Chondrocyte (in vitro differentiated cells): ENCODE measurements at places on chromosomes 2 and 18. TPM values are rescaled to one million over a fixed set of nuclear protein-coding genes. Genes with fewer than 3 reads are reported as not detected.

DNA sequence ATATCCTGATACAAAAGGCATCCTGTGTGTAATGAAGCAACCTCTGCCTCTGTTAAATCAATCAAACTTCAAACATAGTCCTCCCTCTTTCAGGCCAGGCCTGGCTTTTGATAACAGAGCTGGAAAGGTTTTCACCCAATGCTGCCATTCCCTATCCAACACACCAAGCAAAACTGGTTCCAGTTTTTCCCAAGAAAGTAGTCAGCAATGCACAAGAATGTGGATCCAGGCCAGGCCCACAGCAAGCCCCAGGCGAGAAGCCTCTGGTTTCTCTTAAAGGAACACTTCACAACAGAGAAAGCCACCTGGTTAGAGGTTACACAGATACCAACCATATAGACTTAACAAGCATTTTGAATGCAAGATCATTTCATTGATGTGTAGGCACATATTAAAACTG is 49.2 kb upstream of the CCDC150 start:
- H3K4me1 ChIP-seq: peaks cover 59% of the 10 kb centered on the region
- peak overlapping the region; percentile 85 for H3K27ac ChIP-seq
- no peaks in the 10 kb centered on the region for H3K36me3 ChIP-seq
- no peak overlapping the region for H3K4me3 ChIP-seq
- no peaks in the 10 kb centered on the region for H3K27me3 ChIP-seq

GRCh38 chr2:126798276-126799140 is 100.2 kb upstream of the TEX51 start:
- H3K27me3 ChIP-seq: peaks cover 32% of the 10 kb centered on the region
- no peaks in the 10 kb centered on the region for H3K4me1 ChIP-seq
- H3K27ac ChIP-seq: no peak overlapping the region
- no peak for DNase-seq

- peaks cover 27% of the 10 kb centered on the region for H3K4me1 ChIP-seq
- DNase-seq: peak; percentile 92
- H3K36me3 ChIP-seq: no peaks in the 10 kb centered on the region
- H3K27me3 ChIP-seq: no peaks in the 10 kb centered on the region
These were observed at the start of gene YES1 for GRCh38 chr18:811892-812375. YES1 (minus strand) TSS chr18:812242; CDS start chr18:756827, 55,415 bp downstream.

DNA sequence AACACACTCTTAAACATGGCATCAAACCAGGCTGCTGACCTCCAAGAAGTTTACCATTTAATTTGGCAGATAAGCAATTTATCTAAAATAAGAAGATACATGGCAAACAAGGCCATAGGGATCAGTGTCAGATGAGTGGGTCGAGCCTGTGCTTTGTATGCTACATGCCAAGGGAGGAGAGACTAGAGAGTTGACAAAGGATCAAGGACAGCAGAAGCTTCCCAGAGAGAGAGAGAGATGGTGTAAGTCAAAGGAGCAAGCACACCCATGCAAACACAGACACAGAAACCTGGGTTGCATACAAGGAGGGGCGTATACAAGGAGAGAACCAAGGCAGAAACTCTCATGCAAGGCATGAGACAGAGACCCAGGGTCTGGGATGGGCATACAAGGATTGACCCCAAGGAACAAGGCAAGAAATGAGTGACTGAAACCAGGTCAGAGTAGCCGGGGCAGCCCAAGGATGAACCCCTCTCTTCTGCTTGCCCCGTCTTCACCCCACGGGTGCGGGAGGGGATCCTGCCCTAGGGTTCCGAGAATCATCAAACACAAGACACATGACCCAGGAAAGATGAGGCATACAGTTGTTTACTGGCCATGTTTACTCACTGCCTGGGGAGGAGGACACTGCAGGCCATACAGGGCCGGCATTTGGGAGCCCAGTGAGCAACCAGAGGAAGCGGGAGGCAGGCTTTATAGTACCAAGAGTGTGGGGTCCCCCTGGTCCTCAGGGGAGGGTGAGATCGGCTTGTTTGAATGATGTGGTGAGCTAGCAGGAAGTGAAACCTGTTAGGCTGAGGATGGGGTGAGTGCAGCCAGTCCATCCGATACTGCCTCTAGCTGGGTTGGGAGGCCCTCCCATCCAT is 529.2 kb upstream of the ID2 start:
- no peaks in the 10 kb centered on the region for H3K36me3 ChIP-seq
- H3K4me3 ChIP-seq: no peak overlapping the region
- H3K4me1 ChIP-seq: peaks cover 30% of the 10 kb centered on the region
- H3K27me3 ChIP-seq: no peaks in the 10 kb centered on the region

DNA sequence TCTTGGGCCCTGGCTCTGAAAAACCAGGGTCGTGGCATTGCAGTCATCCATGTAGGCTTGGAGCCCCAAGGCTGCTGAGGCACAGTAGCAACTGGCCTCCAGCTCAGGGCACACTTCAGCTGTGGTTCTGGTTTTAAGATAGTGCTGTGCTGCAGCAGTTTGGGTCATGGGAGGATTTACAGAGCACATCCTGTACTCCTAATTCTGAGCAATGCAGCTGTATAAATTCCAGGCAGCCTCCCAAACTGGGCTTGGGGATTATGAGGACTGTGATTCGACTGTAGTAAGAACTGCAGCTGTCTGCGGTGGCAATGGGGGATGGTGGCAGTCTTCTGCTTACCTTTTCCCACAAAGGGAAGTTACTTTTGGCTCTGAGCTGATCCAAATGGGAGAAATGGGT is 536.3 kb upstream of the GCFC2 start:
- H3K27ac ChIP-seq: no peak overlapping the region
- no peaks in the 10 kb centered on the region for H3K36me3 ChIP-seq
- no peak for DNase-seq
- peaks cover 2% of the 10 kb centered on the region for H3K27me3 ChIP-seq

- no peak overlapping the region for H3K27ac ChIP-seq
- no peaks in the 10 kb centered on the region for H3K36me3 ChIP-seq
- DNase-seq: no peak
- no peaks in the 10 kb centered on the region for H3K4me1 ChIP-seq
These were observed 49.4 kb upstream of the KLHL14 start for GRCh38 chr18:32822197-32822596.

GRCh38 chr2:44932564-44933392 is 8.7 kb upstream of the SIX3 start:
- no peak overlapping the region for H3K27ac ChIP-seq
- H3K36me3 ChIP-seq: peaks cover 3% of the 10 kb centered on the region
- no peak for DNase-seq
- H3K4me3 ChIP-seq: no peak overlapping the region
- H3K4me1 ChIP-seq: peaks cover 26% of the 10 kb centered on the region

DNA sequence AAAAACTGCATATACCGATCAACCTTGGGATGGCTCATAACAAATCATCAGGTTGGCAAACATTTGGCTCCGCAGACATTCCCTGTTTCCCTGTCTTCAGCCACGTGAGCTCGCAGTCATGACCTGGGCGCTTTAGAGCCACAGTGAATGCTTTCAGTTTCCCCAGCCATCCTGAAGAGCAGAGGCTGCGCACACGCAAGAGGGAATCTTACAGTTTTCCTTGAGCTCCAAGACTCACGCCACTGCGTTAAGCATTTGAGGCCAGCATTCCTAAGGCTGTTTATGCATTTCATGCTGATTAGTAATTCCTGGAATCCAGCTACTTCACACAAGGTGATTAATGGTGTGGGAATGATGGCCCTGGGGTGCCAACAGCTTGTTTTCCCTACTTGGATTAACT is 95.1 kb downstream of the MTCL1 start:
- H3K4me3 ChIP-seq: peak overlapping the region; percentile 46
- peak overlapping the region; percentile 98 for H3K27ac ChIP-seq
- peaks cover 71% of the 10 kb centered on the region for H3K4me1 ChIP-seq
- DNase-seq: no peak

DNA sequence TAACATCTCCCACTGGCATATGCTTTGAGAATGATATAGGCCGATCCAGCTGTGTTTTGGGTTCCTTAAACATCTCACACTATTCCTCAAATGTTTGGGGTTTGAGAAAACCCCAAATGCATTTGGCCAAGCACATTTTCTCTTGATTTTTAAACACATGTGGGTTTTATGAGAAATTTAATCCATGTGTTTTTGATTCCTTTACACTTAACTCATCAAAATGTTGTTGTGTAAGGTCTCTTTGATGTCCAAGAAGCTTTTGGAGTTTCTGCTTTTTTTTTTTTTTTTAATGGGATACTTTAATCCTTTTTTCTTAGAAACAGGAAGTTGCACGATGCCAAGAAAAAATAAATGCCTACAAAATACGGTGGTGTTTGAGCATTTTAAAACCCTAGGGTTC is 339.8 kb upstream of the TCF4 start:
- H3K27me3 ChIP-seq: no peaks in the 10 kb centered on the region
- no peak overlapping the region for H3K4me3 ChIP-seq
- no peak overlapping the region for H3K27ac ChIP-seq

The CNGA3 gene
- total RNA-seq: not detected in 3 replicates

- H3K36me3 ChIP-seq: no peaks in the 10 kb centered on the region
- H3K4me1 ChIP-seq: no peaks in the 10 kb centered on the region
These were observed 164.3 kb downstream of the RPIA start for GRCh38 chr2:88855620-88856408.

DNA sequence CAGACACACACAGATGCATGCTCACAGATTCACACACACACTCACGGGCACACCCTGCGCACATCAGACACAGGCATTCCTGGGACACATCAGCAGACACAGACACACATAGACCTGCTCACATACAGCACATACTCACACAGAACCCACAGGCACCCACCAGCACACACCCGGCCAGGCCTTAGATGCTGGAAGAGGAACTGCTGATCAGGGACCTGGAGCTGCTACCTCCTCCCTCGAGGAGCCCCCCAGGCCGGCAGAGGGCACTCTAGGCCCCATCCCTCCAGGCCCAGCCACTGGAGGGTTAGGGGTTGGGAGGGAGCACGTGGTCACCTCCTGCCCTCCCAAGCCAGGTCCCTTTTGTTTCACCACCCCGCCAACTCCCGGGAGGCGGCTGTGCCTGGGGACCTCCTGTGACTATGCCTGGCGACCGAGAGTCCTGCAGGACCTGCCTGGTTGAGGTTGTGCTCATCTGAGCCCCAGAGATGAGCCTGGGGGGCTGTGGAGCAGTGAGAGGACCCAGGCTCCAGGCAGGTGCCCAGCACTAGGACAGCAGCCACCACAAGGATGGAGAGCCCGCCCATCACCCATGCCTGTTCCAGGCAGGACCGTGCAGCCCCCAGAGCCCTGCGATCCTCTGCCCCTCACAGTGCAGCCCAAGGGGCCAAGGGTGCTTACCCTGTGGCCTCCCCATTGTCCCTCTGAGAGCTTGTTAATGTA is 21.0 kb upstream of the PTMA start:
- H3K4me1 ChIP-seq: no peaks in the 10 kb centered on the region
- H3K36me3 ChIP-seq: no peaks in the 10 kb centered on the region
- DNase-seq: no peak
- H3K4me3 ChIP-seq: no peak overlapping the region

DNA sequence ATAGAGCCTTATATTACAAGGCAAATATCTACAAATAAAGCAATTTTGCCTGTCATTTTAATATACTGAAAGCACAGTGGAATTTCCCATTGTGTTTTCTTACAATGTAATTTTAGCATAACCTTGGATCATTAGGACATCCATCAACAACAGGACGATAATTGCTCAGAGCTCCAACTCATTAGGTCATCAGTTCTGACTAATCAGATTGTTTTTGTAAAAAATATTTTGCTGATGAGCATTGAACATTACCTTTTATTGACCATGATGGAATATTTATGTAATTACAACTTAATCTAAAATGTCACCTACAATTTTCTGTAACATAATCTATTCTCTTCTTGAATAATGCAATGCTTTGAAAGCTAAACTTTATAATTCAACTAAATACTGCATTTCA is 215.3 kb upstream of the DSEL start:
- H3K4me1 ChIP-seq: peaks cover 10% of the 10 kb centered on the region
- H3K4me3 ChIP-seq: no peak overlapping the region
- DNase-seq: no peak
- no peaks in the 10 kb centered on the region for H3K27me3 ChIP-seq
- no peak overlapping the region for H3K27ac ChIP-seq

- peaks cover 21% of the 10 kb centered on the region for H3K36me3 ChIP-seq
- H3K27me3 ChIP-seq: no peaks in the 10 kb centered on the region
These were observed 156.5 kb downstream of the TNS1 start for GRCh38 chr2:217846321-217846743.

DNA sequence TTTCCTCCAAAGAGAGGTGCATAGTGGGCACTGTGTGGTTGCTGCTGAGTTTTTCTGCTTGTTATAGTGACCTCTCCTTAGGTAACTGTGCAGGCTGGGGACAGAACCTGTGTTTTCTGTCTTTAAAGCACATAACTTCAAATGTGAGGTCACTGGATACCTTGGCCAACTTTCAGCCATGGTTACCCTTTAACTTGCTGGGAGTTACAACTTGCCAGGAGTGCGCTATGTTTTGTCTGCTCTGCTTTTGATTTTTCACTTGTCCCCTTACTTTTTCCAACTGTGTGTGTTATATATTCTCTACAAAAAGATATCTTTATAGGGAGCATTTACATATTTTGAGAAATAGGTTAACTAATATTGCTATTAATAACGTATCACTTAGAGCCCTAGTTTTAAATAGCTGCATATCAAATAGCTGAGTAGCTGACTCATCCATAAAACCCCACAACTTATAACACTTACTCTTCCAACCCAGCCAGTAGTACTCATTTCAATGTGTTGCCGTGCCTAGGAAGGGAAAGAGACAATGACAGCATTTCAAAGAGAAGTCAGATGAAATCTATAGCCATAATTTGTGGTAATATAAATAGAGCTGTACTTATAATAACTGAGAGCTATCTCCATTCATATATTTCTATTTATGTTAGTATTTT is 51.6 kb downstream of the DPP4 start:
- peaks cover 24% of the 10 kb centered on the region for H3K27me3 ChIP-seq
- peaks cover 16% of the 10 kb centered on the region for H3K4me1 ChIP-seq
- no peaks in the 10 kb centered on the region for H3K36me3 ChIP-seq

DNA sequence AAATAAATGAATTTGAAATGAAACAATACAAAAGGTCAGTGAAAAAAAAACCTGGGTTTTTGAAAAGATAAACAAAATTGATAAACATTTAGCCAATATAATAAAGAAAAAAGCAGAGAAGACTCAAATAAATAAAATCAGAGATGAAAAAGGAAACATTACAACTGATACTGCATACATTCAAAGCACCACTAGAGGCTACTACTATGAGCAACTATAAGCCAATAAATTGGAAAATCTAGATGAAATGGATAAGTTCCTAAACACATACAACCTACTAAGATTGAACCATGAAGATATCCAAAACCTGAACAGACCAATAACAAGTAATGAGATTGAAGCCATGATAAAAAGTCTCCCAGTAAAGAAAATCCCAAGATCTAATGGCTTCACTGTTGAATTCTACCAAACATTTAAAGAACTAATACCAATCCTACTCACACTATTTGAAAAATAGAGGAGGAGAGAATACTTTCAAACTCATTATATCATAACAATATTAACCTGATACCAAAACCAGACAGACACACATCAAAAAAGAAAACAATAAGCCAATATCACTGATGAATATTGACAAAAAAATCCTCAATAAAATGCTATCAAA is 80.8 kb upstream of the CERS6 start:
- H3K4me3 ChIP-seq: no peak overlapping the region
- DNase-seq: no peak
- H3K27me3 ChIP-seq: no peaks in the 10 kb centered on the region
- H3K4me1 ChIP-seq: no peaks in the 10 kb centered on the region
- no peak overlapping the region for H3K27ac ChIP-seq
- H3K36me3 ChIP-seq: peaks cover 13% of the 10 kb centered on the region
